ENCODE measurements at places on chromosomes 5 and 9.

- no peak for DNase-seq
Measured at GRCh38 chr5:106140101-106140500, 1530.6 kb downstream of the EFNA5 start.

- no peak for DNase-seq
Measured at GRCh38 chr5:9198394-9198793, 347.5 kb downstream of the SEMA5A start.

- DNase-seq, result no peak
Measured at GRCh38 chr9:38172586-38172985, 103.6 kb upstream of the SHB start.

DNA sequence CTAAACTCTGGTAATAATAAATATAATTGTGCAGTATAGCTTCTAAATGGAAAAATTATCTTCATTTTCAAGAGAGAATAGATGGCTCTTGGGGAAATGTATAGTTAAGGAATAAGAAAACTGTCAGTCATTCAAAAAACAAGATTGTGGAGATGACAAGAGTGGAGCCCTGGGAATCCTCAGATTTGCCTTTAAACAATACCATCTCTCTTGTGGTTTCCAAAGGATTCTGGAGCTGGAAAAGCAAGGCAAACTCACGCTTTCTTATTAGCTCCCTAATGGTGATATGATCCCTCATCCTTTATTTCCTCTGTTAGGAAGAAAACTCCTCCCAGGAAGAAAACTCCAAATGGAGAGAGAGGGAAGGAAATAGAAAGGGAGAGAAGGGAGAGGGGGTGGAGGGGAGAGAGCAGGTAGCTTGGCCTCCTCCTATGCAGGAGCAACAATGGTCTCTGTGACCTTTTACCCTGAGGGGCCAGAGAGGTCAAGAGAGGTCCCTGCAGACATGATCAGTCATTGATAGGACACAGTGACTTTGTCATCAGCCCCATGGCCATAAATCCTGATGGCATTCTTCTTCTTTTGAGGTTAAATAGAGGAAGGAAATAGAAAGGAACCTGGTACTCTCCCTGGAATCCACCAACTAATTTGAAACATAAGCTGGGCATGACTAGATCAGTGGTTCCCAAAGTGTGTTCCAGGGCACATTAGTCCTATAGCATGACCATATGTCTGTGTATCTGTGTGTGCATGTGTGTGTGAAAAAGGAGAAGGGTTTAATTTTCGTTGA is 312.2 kb downstream of the ARRDC3 start:
- no peak for DNase-seq

- peak; percentile 12 for DNase-seq
Measured at GRCh38 chr5:474840-475661, 32.1 kb downstream of the EXOC3 start.

DNA sequence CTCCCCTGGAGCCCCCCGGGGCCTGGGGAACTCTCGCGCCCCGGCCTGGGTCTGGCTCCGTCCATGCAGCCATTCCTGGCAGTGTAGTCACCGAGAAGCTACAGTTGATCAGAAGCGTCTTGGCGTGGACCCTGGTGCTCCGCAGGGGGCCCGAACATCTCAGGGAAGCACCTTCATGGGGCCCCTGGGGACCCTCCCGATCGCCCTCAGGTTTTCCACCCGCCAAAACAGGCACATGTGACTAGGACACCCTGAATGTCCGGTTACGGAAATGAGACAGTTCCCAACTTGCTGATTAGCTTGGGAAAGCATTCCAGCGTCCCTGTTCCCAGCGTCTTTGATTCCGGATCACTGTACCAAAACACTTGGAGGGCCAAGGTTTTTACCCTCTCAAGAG is 472 bp downstream of the FBXO4 start:
- peak; percentile 76 for DNase-seq

DNA sequence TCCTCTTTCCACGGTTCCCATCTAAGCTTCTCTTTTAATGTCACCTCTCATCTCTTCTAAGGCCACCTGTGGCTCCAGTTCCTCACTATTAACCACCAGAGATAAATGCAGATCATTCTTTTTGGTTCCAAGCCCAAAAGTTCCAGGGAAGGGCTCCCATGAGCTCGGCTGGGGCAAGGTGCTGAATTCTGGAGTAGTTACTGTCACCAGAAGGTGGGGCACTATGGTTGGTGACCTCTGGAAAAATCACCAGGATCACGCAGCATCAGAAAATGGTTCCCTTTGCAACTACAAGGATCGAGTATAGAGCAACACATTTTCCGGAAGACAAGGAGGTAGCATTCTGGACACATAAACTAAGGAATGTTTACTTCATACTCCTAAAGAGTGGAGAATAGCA is 528.7 kb upstream of the DAP start:
- DNase-seq, result no peak

GRCh38 chr5:155546075-155546474 is 532.5 kb downstream of the KIF4B start:
- DNase-seq, result no peak

DNA sequence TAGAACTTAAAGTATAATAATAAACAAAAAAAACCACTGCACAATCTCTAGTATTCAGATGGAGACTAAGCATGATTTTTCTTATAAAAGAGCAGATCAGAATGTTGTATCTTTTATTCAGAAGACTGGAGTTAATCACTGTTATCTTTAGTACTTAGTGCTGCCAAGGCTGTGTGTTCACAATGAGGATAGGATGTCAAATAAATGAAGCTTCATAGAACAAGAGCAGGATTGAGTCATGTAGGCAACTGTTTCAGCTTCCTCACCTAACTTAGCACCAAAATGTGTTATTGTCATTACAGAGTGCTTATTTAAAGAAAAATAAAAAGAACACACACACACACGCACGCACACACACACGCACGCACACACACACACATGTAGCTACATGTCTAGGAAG is 58.1 kb upstream of the CDKN2B start:
- no peak for DNase-seq

DNA sequence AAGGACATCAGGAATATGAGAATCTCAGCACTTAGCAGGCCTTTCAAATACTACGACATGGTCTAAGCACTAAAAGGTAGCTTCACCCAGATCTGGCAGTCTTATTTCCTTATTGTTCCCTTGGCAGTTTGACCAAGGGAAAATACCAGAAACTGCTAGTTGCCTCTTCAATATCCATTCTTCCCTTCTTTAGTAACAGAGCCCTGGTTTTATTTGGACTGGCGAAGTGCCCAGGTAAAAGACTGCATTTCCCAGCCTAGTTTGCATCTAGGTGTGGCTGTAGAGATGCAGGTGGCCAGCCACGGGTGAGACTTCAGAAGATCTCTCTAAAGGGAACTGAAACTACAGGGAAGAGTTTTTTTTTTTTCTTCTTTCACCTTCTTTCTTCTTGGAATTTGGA is 21.6 kb downstream of the DMRT2 start:
- no peak for DNase-seq

- DNase-seq, result no peak
Measured at GRCh38 chr5:74063346-74063745, 437.4 kb downstream of the ARHGEF28 start.

- DNase-seq, result no peak
Measured at GRCh38 chr5:6850106-6850432, 136.8 kb downstream of the TENT4A start.

Data from NCI-H2227 treated with DMSO at 0.1 percent for 48 hours (cell line).